ENCODE measurements at places on chromosomes 2 and 18. TPM values are rescaled to one million over a fixed set of nuclear protein-coding genes. Genes with fewer than 3 reads are reported as not detected.

The NT5C1B gene
- 0.25 TPM for polyA plus RNA-seq

The CCDC85A gene
- polyA plus RNA-seq: 3.2 TPM

The ONECUT2 gene
- 0.04 TPM for polyA plus RNA-seq

The KCNE4 gene
- 3.9 TPM for polyA plus RNA-seq

The DUSP2 gene
- 3.6 TPM for polyA plus RNA-seq

The ATP8B1 gene
- 3.5 TPM for polyA plus RNA-seq

The FZD7 gene
- 24.4 TPM for polyA plus RNA-seq

The LPIN2 gene
- polyA plus RNA-seq: 10.3 TPM

The HOXD8 gene
- 40.0 TPM for polyA plus RNA-seq

The UGT1A8 gene
- not detected for polyA plus RNA-seq

The LHCGR gene
- 0.15 TPM for polyA plus RNA-seq

The NCKAP5 gene
- polyA plus RNA-seq: 3.3 TPM

The QPCT gene
- polyA plus RNA-seq: 8.9 TPM

The SPP2 gene
- polyA plus RNA-seq: not detected

The SERPINB12 gene
- 0.53 TPM for polyA plus RNA-seq

DNA sequence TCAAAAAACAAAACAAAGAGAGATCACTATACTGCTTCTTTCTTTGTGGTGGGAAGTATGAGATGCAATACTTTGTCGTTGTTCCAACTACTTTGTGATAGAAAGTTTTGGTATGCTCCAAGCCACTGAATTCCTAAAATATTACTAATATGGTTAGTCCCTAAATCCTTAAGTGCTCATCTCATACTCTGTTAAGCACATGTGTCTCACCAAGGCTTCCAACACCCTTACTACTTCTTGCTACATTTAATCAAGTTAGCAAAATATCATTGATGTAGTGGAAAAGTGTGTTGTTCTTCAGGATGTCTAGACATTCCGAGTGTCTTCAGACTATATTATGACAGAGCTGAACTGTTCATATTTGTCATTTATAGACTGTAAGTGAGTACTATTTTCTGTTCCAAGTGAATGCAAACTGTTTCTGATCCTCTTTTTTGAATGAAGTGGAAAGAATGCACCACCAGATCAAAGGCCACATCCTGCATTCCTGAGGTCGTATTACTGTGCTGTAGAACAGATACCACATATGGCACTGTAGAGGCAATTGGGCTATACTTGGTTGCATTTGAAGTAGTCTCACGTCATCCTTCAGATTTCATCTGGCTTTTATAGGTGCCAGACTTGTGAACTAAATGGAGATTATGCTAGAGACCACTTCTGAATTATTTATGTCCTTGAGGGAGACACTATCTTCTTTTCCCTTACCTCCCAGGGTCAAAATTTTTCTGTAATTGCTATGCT is 298.4 kb upstream of the ZNF521 start:
- DNase-seq: no peak

- no peak for DNase-seq
Measured at GRCh38 chr2:238418999-238419546, 7.7 kb upstream of the ASB1 start.

GRCh38 chr2:235563056-235563910 is 69.4 kb downstream of the AGAP1 start:
- no peak for DNase-seq

DNA sequence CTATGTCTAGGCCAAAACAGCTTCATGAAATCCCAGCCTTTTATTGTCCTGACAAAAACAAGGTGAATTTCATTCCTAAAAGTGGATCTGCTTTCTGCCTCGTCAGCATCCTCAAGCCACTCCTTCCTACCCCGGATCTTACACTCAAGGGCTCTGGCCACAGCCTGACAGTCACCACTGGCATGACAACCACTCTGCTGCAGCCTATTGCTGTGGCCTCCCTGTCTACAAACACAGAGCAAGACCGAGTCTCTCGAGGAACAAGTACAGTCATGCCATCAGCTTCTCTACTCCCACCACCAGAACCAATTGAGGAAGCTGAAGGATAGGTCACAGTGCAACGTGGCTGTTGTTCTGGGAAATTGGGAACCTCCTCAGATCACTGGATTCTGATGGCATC is 106.1 kb downstream of the ICA1L start:
- DNase-seq: no peak

DNA sequence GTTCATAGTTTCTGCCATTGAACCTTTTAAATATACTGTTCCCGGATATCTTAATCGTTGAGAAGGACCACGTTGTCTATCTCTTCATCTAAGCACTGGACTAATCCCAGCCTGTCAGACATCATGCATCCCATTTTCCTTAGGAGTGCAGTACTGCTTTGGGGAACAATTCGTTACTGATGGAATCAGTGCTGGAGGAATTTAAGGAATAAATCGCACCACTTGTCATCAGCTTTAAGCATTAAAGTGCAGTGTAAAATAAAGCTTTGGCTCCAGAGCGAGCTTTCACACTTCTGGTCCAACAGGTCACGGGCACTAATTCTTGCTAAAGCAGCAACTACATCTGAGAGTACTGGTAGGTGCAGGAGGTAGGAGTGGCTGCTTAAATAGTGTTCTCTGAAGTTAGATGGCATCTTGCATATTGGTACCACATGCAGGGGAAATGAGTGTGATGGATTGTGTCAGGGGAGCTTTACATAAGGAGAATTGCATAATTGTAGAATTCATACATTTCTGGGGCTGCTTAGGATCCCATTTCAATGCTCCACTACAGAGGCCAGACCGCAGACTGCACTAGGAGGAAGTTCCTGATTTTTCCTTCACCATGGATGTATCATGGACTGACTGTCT is 105.7 kb upstream of the RASGRP3 start:
- DNase-seq: no peak

GRCh38 chr2:37340637-37341036 is 3.8 kb upstream of the QPCT start:
- DNase-seq: no peak

GRCh38 chr2:235725016-235725489 is 231.2 kb downstream of the AGAP1 start:
- DNase-seq: peak; percentile 90

DNA sequence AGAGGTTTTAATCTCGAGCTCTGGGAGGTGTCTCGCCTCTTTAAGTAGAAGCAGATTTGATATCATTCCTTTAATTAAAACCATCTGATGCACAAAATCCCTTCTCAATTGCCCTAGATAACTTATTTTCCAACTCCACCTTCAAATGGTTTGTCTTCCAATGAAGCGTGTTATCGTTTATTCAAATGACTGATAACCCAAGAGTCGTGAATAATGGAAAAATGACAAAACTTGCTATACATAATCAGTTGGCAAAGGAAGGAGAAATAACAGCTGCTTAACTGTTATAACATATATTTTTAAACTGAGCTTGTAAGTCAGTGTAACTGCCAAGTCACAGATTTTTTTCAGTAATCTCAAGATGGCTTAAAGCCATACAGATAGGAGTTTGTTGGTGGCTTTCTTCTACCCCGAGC is 144.6 kb downstream of the QPCT start:
- peak; percentile 24 for DNase-seq

DNA sequence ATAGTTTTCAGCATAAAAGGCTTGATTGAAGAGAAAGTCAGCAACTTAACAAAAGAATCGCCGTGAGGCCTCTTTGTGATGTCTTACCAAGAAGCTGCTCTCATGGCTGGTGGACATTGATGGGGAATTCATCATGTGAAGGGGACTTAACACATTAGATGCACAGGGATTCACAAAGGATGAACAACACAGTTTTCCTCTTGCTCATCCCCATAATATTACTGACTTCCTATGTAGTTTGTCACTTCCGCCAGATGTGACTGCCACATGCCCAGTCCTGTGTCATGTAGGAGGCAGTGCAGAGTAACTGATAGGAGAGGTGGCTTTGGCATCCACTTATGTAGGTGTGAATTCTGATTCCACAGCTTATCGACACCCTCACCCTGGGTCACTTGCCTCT is 232.6 kb upstream of the LYPD1 start:
- no peak for DNase-seq

DNA sequence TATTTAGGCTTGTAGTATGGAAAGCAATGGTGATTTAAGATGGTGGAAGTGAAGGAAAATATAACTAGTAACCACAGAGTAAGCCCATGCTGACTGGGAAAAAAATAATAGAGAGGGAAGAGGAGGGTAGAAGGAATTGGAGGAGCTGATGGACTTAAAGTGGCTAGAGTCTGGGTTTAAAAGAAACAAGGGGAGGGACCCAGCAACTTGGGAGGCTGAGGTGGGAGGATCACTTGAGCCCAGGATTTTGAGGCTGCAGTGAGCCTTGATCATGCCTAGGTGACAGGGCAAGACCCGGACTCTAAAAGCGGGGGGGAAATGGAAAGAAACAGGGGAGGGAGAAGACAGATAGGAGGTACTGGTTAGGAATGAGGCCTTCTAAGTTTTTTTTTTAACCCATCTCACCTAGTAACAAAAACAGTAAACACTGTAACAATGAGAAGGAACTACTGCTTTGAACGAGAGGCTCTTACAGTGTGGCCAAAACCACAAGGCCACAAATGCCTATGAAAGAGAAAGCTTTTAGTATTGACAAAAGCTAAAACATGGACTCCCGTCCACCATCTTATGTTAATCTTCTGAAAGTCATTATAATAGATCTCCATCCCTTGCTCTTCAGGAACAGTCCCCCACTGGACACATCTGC is 26.6 kb downstream of the METTL8 start:
- no peak for DNase-seq

DNA sequence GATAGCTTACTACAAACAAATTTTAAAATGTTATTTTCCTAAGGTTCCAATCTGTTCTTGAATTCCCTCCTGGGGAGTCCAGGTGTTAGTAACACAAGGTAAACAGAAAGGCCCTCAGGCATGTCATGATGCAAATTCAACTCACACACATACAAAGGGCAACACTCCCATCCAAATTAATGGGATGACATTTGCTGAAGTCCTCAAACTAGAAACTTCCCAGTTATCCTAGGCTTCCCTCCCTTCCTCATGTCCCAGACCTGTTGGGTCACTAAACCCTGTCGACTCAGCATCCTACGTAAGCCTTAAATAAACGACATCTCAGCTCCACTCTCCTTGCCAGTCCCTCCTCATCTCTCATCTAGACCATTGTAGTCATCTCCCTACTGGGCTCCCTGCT is 85.1 kb downstream of the GREB1L start:
- no peak for DNase-seq

- DNase-seq: no peak
Measured at GRCh38 chr18:23835506-23835905, 146.3 kb downstream of the LAMA3 start.

- DNase-seq: no peak
Measured at GRCh38 chr2:43482961-43483360, 112.9 kb downstream of the THADA start.

DNA sequence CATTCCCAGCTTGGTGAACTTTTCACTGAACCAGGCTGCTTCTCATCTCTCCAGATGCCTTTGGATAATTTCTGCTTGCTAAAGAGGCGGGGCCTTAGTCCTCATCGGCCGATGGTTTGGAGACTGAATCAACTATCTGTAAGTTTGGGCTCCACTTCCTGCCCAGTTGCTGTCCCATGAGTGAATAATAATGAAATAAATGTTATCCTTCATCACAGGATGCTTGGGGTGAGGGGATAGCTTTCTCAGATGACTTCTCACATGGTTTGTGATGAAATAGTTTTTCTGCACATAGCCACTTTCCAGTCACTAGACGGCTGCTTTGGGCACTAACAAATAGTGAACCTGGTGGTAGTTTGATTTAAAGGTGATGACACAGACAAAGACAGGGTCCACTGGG is 376.6 kb upstream of the TRIB2 start:
- DNase-seq: no peak

DNA sequence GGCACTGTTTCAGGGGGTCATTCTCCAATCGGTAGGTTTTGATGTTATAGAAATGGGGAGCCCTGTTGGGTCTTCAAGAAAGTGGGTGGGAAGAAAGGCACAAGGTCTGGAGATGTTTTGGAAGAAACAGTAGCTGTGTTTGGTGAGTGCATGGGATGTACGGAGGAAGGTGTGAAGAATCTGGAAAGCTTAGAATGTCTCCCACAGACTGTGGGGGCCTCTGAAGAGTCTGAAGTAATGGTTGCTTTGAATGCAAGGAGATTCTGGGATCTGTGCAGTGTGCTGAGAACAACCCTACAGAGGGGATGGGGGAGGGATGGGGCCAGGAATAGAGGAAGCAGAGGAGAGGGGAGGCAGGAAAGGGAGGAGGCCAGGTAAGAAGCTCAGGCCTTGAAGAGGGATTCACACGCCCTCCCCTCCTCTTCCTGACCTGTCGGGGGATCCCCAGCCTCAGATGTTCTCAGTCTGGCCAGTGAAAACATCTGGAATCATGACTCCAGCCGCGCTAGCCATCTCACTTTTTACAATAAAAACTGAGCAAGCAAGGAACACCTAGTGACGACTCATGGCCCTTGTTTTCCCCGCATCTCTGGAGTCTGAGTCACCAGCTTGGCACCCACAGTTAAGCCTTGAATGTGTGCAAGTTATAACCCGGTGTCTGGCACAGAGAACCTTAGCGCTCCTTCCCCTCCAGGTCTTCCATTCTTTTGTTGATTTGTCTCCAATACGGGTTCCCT is 74.2 kb downstream of the SH3BP4 start:
- no peak for DNase-seq

DNA sequence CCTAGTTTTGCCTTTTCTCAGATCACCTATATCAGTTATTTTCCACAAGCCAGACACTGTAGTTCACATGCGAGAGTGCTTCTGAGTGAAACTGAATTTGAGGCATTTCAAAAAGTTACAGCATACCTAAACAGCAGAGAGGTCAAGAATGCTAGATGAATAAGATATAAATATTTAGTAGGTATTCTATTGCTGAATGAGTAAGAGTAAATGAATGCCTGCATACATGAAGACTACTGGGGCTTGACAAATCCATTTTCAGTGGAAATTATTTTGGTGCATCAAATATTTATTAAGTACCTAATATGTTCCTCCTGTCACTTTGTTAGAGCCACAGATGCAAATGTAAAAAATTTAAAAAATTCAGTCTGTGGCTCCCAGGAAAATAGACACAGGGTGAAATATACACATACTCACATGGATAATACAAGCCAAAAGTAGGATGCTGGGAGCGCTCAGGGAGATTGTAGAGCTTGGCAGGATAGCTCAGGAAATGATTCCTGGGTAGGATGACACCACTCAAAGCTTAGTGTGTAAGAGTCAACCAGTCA is 27.6 kb upstream of the CDC42EP3 start:
- DNase-seq: no peak

DNA sequence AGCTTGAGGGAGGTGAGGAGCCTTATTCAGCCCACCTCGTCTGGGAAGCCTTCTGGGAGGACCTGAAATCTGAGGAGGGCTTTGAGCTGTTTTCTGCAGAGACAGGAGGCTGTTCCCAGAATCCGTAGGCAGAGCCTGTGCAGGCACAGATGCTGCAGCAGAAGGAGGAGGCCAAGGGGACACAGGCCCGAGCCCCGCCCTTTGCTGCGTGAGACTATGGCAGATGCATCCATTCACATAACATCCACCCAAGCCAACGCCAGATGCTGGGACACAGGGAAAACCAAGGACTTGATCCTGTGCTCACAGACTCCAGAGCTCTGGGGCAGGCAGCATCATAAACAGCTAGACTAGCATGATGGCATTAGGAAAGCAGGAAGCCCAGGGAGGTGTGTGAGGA is 98.2 kb downstream of the KCNF1 start:
- DNase-seq: no peak

Data from forelimb muscle (tissue), 1 donor.